ENCODE measurements at places on chromosomes 16 and 17.

DNA sequence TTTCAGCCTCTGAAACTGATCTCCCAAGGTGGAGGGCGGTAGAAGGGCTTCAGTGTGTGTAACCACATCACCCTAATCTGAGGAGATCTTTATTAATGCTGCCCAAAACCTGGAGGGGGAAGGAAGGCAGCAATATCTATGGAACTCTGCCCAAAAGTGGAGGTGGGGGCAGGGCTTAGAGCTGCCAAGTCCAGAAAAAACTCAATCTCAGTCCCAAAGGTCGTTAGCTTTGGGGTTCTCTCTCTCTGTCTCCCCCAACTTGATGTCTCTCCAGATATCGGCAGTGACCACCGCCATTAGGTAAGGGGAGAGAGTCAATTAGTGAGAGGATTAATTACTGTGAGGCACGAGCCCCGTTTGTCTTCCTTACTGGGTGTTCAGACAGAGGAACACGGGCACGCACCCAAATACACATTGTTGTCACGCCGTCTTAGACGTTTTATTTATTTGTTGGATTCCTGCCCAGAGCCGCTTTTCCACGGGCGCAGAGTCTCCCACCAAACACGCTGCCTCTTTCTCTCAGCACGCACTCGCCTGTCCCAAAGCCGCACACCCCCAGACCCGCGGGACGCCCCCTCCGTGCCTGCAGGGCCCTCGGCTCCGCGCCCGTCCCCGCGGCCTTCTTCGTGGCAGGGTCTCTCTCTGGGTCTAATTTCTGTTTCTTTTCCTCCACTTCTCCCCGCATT is 5.4 kb upstream of the LHX1 start:
- no peak for DNase-seq

GRCh38 chr17:63426917-63427308 is 19.2 kb downstream of the CYB561 start:
- DNase-seq = no peak

DNA sequence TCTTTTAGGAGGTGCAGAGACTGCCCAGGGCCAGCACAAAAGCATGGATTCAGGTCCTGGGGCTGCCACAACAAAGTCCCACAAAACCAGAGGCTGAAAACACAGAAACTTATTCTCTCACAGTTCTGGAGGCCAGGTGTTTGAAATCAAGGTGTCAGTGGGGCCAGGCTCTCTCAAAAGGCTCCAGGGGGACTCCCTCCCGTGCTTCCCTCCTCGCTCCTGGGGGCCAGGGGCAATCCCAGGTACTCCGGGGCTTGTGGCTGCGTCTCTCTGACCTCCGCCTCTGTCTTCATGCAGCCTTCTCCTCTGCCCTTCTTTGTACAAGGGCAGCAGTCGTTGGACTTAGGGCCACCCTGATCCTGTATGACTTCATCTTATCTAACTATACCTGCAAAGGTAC is 8.3 kb upstream of the RBFOX3 start:
- peak; percentile 39 for DNase-seq

DNA sequence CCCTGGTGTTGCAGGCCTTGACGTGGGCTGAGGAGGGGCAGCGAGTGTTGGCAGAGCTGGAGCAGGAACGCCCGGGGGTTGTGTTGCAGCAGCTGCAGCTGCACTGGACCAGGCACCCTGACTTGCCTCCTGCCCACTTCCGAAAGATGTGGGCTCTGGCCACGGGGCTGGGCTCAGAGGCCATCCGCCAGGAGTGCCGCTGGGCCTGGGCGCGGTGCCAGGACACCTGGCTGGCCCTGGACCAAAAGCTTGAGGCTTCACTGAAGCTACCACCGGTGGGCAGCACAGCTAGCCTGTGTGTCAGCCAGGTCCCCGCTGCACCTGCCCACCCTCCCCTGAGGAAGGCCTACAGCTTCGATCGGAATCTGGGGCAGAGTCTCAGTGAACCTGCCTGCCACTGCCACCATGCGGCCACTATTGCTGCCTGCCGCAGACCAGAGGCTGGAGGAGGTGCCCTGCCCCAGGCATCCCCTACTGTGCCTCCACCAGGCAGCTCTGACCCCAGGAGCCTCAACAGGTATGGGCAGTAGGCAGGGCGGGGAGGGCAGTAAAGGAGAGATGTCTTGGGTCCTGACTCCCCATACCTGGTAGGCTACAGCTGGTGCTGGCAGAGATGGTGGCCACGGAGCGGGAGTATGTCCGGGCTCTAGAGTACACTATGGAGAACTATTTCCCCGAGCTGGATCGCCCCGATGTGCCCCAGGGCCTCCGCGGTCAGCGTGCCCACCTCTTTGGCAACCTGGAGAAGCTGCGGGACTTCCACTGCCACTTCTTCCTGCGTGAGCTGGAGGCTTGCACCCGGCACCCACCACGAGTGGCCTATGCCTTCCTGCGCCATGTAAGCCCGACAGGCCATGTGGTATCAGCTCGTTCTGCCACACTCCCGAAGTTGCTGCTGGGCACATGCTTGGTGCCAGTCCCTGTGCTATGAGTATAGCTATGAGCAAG is 5.6 kb downstream of the PLEKHG4 start:
- no peak for DNase-seq

GRCh38 chr17:35001549-35001948 is 21.2 kb downstream of the LIG3 start:
- no peak for DNase-seq

GRCh38 chr16:48822431-48822830 is 212.5 kb upstream of the N4BP1 start:
- DNase-seq = no peak

DNA sequence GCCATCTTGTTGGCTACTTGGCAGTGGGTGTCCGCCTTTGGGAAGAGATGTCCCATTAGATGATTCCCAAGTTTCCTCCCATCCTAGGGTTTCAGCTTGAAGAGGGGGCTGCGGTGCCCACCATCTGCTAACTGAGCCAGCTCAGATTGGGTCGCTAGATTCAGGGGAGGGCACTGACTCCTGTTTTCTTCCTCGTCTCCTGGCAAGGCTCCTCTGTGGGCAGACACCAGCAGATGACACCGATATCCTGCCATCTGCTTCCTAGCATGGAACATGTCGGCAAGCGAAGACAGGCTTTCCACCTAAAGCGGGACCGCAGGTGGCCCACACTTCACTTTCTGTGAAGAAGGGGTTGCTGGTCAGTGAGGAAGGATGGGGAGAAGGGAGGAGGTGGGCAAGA is 27.3 kb downstream of the C17orf75 start:
- no peak for DNase-seq

- DNase-seq = no peak
Measured at GRCh38 chr17:34443619-34444469, 80.8 kb upstream of the CCL1 start.

- DNase-seq = no peak
Measured at GRCh38 chr17:19331543-19332245, 30.8 kb downstream of the B9D1 start.
